Substantia nigra (tissue), 51 donors: ENCODE measurements at places on chromosomes 5 and 9.
A peak's percentile ranks its signal among the peaks of the same experiment; 100 is the strongest.

GRCh38 chr5:142069606-142070399, 38.8 kb upstream of the NDFIP1 start:
- no peak for DNase-seq

GRCh38 chr5:94782383-94782782, 163.9 kb downstream of the SLF1 start:
- DNase-seq = no peak

DNA sequence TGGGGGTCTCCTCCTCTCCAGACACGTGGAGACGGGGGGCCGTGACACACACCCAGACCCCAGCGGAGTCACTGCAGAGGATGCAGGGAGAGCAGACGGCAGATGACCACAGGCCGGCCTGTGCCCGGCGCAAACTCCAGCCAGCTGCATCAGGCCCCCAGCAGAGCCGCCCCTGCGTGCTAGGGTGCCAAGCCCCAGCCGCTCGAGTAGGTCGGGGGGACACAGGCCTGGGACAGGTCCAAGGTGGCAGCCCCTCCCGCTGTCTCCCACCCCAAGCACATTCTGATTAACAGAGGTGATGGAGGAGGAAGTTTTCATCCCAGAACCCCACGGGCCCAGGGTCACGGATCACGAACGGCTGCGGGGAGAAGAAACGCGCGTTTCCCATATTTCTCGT, 14.4 kb downstream of the NACC2 start:
- DNase-seq = no peak

DNA sequence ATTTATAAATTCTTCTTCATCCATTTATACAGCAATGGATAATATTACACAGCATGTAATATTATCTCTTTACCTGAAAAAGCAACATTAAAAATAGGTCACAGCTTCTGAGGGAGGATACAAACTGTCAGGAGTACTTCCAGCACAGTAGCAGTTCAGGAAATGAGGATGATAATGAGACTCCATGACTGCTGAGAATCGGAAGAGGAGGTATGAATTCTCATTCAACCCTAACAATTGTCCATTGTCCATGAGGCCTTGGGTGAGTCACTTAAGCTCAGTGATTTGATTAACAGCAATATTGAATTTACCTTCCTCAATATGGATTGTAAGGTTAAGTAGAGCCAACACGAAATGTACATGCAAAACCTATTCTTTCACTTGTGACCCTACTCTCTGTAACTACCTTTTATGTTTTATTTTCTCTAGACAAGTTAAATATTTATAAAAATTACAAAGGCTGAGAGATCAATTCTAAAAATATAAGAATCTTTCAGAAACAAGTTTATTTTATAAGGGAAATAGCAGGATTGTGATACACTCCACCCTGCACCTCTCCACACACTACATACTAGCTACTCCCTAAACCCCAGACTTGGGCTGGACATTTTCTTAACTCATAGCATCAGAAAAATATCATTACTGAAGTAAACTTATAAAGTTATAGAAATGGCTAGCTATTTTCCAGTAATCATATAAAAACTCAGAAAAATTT, 159.1 kb upstream of the ACOT12 start:
- no peak for DNase-seq

- no peak for DNase-seq
These were observed 412 bp downstream of the FGF18 start for GRCh38 chr5:171419688-171420430.

DNA sequence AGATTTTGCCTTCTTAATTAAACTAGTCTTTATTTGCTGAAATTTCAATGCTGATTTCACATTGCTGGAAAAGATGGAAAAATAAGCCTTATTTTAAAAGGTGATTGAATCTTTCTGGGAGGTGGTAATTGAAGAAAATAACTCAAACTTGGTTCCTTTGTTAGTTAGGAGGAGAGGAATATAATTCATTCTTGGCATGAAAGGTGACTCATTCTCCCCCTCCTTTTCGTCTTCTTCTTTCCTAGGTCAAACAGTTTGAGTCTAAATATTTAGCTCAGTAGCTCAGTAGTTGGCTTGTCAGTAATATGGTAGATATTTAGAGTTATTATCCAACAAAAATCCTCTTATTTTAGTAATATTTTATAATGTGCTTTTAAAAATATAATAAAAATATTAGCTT, 353.9 kb upstream of the MEF2C start:
- no peak for DNase-seq

GRCh38 chr9:1050125-1050895, at the start of gene DMRT2:
DMRT2 (plus strand) TSS chr9:1050357; CDS start chr9:1051614, 1,257 bp downstream.
- DNase-seq = peak; percentile 82

- no peak for DNase-seq
These were observed 581.7 kb upstream of the RIOK2 start for GRCh38 chr5:97764700-97765099.

GRCh38 chr5:43891112-43891511, 288.1 kb downstream of the NNT start:
- no peak for DNase-seq

DNA sequence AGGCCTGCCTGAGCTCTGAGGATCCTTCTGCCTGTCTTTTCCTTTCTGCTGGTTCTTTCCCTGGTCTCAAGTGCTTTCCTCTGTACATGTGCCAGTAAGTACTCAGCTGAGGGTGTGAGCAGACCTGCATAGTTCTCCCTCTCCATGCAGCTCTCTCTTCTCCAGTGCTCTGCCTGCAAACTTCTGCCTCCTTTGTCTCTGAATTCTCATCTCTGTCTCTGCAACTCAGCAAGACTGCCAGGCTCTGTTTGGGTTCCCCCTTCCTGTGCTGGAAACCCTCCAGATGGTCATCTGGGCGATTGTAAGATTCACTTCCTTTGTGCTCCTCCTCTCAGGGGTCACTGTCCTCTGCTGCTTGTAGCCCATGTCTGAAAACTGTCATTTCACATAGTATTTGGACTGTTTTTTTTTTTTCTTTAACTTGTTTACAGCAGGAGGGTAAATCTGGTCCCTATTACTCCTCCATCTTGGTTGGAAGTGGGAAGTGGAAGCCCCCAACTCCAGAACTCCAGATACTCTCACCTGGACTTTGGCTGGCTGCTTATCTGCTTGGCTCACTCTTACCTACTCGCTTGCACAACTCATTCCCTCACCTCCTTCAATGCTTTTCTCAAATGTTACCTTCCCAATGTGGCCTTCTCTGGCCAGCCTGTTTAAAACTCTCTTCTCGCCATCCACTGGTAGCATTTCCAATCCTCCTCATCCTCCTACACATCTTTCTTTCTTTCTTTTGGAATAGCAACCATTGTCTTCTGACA, 175.3 kb upstream of the TBC1D2 start:
- no peak for DNase-seq

GRCh38 chr9:91162784-91163443, 198.8 kb downstream of the AUH start:
- no peak for DNase-seq

- DNase-seq = peak; percentile 58
These were observed 34.6 kb upstream of the TNIP1 start for GRCh38 chr5:151115272-151115905.

DNA sequence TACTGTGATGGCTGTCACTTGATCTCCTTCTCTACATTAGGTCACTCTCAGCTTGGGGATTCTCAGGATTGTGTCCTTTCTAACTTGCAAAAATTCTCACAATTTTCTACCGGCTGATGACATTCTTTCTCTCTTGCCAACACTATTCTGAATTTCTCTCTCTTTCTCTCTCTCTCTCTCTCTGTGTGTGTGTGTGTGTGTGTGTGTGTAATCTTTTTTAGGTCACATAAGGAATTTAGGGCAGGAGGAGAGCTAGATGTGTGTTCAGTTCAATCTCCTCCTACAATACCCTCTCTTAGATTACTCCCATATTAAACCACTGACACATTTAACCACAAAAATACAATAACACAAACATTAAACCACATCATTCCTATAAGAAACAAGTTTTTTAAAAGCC, 242.3 kb upstream of the NREP start:
- DNase-seq = no peak

DNA sequence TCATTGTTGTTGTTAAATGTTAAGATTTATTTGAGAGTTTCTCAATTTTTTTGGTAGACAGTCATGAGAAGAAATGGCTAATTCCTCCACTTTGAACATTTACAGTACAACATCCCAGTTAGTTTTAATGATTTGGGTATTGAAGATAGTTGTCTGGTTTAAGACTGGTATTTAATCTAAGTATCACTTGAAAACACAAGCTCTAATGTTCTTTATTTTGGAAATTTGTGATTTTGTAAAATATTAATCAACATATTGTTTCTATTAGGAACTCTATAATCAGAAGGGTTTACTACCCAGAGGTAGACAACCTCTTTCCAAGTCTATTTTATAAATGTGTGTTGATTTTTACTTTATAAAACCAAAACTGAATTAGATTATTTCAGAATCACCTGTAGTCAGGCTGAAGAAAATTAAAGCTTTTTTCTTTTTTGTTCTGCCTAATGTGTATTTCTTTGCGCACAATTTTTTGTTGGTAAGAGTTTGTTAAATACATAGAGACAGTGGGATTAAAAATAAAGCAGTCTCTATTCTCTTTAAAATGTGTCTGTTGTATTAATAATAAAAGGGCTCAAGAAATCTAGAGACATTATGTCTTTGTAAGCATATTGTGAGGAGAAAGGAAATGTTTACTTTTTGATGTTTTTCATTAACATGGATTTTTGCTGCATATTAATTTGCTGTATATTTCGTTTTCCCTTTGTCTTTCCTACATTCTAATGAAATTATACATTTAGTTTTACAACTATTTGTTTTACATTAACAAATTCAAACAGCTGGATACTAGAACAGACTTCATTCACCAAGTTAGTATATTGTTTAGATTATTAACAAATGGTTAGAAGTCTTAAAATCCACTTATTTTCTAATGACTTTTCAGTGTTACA, 3.9 kb upstream of the PURA start:
- DNase-seq = no peak

DNA sequence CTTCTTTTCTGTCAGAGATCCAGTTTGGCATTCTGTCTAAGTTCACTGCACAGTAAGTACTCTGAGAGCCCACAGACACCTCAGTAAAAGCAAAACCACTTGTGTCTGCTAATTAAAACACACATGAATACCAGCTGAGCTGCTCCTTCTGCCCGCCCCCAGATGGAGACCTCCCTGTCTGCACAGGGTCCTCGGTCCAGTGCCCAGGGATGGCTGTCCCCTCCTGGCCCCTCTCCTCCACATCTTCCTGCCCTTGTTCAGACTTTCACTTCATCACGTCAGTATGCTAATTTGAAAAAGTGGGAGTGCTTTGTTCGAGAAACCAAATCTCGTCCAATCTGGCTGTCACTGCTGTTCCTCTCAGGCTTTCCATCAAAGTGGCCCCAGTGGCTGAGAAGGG, 43.5 kb downstream of the LIX1 start:
- peak; percentile 13 for DNase-seq

DNA sequence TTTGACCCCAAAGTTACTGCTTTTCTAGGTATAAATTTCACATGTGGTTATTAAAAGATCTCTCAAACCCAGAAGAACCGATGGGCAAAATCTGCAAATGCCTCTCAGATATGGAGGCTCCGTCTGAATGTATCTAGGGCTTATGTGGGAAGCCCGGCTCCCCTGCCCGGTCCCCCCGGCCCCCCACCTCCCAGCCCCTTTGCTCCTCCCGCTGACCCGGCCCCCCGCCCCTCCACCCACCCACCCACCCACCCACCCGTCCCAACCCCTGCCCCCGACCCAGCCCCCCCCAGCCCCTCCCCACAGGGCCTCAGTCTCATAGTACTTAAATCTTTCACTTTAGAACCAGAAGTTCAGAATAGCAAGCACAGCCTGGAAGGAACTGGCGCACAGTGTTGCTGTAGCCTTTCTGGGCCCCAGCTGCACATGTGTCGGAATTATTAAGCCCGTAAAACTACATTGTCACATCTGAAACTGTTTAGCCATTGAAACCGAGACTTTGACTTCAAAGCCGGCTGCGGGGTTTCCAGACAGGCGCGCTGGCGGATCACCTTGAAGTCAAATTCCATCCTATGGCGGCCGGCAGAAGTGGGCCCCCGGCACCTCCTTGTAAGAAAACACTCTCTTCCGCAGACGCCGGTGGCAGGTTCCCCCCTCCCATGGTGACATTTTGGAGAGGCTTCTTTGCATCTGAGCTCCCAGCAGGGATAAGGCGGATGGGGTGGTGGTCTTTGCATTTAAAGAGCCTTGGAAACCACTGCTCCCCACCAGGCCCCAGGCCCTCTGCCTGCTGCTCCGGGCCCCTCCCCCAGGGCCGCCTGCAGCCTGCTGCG, 12.8 kb downstream of the NKD2 start:
- DNase-seq = no peak

GRCh38 chr5:1776831-1777230, 22.8 kb downstream of the MRPL36 start:
- DNase-seq = no peak

DNA sequence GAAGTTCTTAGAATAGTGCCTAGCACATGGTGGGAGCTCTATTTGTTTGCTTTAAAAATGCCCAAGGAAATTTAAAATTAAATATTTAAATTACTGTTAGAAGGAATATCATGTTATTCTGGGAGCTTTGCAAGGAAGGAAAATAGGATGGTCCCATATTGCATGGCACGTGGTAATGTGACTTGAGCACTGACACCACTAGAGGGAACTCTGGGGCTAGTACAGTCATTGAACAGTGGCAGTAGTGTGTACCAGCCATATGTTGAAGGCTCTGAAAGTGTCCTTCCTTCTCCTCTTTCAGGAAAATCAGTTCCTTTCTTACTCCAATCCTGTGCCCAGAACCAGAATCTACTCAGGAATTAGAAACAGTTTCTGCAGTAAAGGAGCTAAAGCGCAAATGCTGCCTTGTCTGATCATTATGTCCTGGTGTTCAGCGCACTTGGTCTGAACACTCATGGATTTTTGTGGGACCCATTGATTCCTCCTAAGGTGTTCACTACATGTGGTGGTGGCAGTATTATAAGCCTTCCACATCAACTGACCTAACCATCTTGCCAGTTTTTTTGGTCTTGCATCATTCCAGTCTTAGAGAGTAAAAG, 54.1 kb downstream of the GDA start:
- peak; percentile 15 for DNase-seq

DNA sequence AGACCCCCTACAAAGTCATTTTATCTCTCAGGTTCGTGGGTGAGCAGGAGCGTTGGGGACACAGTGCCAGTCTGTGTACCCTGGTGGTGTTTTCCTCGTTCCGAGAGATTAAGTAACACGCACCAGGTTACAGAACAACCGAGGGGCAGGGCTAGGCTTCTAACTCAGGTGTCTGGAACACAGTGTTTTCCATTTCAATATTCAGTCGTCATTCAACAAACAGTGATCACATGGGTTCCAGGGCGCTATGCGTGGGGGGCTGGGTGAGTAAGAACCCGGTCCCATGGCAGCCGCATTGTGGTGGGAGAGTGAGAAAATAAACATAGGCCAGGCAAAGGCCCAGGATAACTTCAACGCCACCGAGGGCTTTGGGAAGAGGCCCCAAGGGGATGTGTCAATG, 55.9 kb upstream of the RNU6ATAC start:
- DNase-seq = no peak

- no peak for DNase-seq
These were observed 272.8 kb downstream of the NNT start for GRCh38 chr5:43875741-43876140.

DNA sequence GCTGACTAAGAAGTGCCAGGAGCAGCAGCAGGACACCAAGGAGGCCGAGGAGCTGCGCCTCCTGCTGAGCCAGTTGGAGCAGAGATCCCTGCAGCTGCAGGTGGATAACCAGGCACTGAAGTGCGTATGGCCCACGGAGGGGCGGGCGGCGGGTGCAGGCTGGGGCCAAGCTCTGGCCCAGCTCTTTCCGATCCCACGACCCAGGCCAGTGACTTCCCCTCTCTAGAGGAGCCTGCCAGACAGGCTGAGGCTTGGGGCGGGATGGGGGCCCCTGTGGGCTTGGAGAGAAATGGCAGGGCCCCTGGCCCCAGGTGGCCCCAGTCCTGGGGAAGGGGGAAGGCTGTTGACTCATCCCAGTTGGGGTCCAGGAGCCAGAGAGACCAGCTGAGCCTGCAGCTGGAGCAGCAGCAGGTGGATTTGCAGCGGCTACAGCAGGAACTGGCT, 3.6 kb downstream of the PTRH1 start:
- DNase-seq = no peak
